KBM-7 (cell line): ENCODE measurements at places on chromosomes 1 and 21.

GRCh38 chr1:161153176-161153575 lies 602 bp upstream of the UFC1 start:
- DNase-seq: no peak

- DNase-seq: no peak
Observed at GRCh38 chr1:9413877-9414213, 121.2 kb downstream of the SPSB1 start.

- no peak for DNase-seq
Observed at GRCh38 chr1:59635097-59635496, 179.7 kb upstream of the HOOK1 start.

DNA sequence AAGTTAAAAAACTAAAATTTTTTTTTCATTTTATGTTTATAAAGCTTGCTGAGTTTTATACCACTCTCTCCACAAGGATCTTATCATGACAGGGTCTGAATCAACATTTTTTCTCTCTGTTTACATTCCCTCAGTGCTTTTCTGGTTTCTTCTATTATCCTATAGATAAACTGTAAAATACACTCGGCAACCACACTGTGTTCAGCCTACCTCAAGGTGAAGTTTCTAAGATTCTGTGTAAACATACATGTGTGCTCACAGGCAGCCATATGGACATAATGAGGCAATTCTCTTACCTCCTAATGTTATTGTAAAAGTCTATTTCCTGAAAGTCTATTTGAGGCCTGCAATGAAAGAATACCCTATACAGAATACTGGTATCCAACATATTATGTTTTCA lies 114.6 kb downstream of the NTPCR start:
- DNase-seq: no peak

GRCh38 chr1:66696771-66697170 lies 55.5 kb upstream of the DYNLT5 start:
- no peak for DNase-seq

GRCh38 chr1:156247460-156248322 lies at the start of gene PAQR6:
Gene PAQR6, minus strand, starts transcription at chr1:156248056. Its CDS starts 1,325 bp downstream, at chr1:156246731.
- no peak for DNase-seq

DNA sequence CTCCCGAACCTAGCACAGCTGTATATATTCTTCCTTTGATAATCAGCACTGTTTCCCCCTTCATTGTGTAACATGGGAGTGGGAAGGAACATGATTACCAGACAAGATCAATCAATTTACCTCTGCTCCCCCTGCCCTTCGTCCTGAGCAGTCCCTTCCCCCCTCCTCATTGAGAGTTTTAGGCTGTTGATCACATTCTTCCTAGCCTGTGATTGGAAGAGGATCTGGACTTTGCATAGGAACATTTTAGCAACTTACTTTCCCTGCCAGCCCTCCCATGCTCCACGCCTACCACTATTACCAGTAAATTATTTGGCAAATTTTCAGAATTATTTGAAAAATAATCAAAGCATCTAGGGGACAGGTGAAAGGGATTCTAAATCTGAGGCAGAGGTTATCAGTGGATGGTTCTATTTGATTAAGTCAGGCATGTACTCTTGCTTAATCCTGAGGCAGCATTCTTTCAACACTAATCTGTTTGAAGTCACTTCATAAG lies 62.7 kb upstream of the ABCD3 start:
- DNase-seq: no peak

DNA sequence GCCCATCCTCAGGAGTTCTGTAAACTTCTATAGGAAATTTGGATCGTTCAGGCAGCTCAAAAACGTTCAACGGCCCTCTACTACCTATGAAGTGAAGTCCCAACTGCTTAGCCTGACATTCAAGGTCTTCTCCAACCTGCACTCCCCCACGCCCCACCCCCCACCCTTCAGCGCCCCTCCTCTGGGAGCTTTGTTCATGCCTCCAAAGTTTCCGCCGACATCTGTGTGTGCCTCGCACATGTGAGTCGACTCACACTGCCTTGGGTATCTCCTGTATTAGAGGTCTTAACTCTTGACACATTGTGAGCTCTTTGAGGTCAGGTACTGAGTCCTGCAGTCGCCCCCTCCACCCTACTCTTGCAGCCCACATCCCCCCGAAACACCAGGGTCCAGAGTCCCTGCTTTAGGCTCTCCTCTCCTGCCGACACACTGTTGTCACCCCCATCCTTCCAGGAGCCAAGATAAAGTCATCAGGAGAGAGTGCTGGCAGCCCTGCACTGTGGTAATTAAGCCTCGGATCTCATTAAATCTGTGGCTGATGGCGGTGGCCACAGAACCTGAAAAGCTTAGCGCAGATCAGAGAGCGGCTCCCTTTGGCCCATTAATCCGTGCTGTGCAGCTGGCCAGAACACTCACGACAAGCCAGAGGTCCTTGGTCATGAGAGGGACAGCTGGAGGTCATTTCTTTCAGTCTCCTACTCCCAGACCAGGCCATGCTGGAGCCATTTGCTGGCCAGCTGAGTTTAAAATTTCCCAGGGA lies 1.4 kb upstream of the PAFAH2 start:
- DNase-seq: no peak

DNA sequence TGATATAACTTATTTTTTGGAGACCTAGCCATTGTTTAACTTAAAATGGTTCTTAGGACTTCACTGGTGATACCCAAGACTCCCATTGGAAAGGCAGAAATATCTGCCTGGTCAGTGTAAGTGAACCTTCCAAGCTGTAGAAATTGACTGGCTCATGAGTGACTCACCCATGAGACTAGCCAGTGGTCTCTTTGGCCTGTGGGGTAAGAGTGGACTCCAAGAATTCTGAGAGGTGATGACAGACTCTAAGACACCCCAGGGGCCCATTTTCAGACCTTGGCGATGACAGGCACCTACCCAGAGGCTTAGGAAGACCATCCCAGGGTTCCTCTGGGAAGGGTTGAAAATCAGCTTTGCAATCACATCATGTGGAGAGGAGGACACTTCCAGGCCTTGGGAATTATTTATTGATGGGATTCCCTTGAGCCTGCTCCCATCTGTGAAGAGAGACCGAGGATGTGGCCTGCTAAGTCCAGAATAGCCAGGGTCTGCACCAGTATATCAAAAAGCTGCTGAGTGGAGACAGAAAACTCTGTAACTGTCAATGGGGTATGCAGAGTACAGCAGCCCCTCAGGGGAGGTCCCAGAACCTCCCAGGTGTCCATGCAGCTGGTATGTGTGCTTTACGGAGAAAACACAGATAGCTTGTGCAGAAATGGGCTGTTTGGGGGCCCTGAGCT lies 78.9 kb downstream of the KAZN start:
- no peak for DNase-seq

- peak; percentile 53 for DNase-seq
Observed at GRCh38 chr1:104459886-104460285, 710.2 kb downstream of the AMY1C start.

- DNase-seq: no peak
Observed at GRCh38 chr1:147757015-147757990, 3.1 kb downstream of the GJA5 start.

GRCh38 chr1:246569248-246570238 lies 3.3 kb downstream of the CNST start:
- peak; percentile 54 for DNase-seq

GRCh38 chr1:167471568-167471967 lies 46.8 kb downstream of the CD247 start:
- DNase-seq: no peak

DNA sequence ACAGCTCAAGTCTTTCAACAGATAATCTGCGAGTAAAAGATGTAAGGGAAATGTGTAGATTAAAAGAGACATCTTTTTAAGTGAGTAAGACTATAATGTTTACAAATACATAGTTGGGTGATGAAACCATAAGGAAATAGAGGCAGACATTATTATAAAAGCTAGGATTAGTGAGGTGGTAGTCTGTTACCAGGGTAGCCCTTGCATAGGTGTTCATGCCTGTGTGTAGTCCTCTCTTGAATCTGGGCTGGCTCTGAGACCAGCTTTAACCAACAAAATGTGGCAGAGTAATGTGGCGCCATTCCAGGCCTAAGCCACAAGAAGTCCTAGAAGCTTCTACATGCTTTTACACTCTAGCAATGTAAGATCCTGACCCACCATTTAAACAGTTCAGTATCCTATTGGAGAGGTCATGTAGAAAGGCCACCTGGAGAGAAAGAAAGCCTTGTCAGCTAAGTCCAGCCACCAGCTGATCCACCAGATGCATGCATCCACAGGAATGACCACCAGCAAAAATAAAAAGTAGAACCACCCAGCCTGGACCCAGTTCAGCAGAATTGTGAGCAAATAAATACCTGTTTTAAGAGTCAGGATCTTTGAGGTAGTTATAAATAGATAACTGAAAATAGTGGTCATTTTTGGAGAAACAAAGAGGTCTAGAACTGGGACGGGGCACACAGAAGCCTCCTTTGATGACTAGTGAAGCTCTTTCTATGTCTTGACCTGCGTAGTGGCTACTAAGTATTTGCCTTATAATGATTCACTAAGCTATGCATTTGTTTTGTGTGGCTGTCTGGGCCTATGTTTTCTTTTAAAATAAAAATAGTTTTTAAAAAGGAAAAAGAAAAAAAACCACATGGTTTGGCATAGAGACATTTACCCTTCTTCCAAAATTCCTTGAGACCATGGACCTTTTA lies 8.1 kb downstream of the NIBAN1 start:
- DNase-seq: no peak

- DNase-seq: no peak
Observed at GRCh38 chr1:226809785-226810571, 60.4 kb upstream of the PSEN2 start.

DNA sequence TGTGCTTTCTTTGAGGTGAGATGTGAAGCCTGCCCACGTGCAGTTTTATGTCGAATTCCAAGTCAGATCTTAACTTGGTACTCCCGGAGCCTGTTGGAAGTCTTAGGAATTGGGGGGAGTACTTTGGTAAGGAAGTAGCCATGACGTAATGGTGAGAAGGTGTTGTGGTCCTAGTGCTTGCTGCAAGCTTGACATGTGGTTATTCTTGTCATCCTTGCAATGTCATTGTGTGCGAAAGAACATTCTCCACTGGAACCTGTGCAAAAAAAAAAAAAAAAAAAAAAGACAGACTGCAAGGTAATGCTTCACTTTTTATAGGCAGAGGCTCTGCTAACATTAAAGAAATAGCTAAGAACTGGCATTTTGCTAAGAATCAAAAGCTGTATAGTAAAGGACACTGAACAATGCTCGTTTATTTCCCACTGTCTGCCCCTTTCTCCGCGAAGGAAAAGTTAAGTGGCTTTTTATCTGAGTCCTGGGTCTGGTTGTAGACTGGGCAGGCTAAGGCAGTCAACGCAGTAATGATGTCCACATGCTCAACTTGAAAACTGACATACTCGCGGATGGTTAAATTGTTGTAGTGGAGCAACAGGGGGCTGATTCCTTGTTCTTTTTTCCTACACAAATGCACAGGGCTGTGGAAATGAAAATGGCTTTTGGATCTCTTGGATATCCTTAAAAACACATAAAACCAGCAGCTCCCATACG lies 2.1 kb downstream of the KAZN start:
- no peak for DNase-seq

- no peak for DNase-seq
Observed at GRCh38 chr1:7940745-7941436, at the start of gene TNFRSF9. Gene TNFRSF9, minus strand, starts transcription at chr1:7940839. Its CDS starts 845 bp downstream, at chr1:7939994.

- DNase-seq: no peak
Observed at GRCh38 chr1:32755098-32755809, 52.7 kb upstream of the SYNC start.

DNA sequence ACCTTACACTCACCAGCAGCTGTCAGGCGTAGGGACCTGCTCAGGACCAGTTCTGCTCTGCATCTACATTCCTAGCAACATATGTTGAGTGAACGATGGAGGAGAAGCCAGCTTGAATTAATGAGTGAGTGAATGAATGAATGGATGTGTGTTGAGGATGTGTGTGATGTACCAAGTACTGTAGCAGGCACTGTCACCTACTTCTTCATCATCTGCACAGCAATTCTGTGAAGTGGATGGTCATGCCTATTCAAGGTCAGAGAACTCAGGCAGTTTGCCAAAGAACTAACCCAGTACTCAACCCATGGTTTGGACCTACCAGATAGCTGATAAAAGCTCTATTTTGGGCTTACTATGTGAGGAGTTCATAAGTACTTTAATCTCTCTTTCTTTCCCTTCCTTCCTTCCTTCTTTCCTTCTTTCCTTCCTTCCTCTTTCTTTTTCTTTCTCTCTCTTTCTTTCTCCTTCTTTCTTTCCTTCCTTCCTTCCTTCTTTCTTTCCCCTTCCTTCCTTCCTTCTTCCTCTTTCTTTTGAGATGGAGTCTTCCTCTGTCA lies 56.9 kb downstream of the ATP1A1 start:
- DNase-seq: no peak

- no peak for DNase-seq
Observed at GRCh38 chr1:215761446-215761845, 194.3 kb downstream of the KCTD3 start.

- DNase-seq: peak; percentile 91
Observed at GRCh38 chr1:205061665-205062069, 18.7 kb downstream of the CNTN2 start.

DNA sequence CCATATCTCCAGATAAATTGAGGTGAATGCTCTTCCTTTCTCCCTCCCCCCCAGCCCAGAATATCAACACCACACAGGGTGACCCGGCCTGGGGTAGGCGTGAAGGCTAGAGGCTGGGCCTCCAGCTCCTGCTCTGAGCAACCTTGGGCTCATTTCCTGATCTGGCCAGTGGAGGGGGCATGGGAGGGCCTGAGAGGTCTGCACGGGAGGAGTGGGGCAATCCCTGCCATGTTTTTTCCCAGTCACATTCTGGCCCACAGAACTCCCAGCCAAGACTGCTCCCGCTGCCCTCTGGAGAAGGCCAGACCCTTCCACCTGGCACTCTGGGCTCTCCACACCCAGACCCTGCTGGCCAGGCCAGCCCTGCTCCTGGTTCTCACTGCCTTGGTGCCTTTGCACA lies 3.9 kb downstream of the CLDN19 start:
- peak; percentile 29 for DNase-seq

- no peak for DNase-seq
Observed at GRCh38 chr21:34852448-34852847, 183.7 kb downstream of the CLIC6 start.

DNA sequence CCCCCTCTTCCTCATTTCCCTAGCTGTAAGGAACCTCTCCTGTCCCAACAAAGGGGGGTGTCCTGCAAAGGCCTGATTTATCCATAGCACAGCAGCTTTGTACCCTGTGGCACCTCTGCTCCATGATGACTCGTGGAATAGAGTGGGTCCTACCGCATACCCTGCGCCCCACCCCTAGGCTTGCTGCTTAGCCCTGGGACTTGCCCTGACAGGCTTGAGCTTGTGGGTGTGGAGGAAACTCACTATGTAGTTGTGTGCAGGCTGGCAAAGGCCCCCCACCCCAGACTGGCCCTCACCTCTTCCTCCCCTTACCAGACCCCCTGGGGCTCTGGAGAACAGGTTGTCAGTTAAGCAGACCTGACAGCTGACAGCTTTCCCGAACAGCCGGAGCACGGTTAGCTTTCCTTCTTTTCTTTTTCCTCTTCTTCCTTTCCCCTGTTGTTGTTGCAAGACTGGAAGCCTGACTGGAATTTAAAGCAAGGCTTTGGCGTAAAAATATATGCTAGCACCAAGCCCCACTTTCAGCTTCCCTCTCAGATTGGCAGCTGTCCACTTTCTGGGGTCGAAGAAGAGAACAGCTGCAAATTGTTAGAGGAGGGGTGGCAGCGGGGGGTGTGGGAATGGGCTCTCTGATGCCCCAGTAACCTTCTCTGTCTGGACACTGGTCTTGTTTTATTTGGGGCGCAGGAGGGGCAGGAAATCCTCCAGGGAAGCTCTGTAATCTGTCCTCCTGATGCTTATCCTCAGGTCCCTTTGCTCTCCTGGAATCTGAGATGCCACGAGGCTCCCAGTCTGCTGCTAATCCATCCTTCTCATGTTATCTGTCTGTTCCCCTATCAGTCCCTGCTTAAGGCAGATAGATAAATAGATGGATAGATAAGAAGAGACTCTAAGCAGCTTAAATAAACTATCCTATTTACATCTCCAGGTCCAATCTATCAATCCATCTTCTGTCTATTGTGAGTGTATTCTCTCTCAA lies 134.6 kb downstream of the BRINP2 start:
- no peak for DNase-seq
